ENCODE measurements at places on chromosomes 4 and X.

GRCh38 chr4:48602222-48602621 is 112.2 kb downstream of the ZAR1 start:
- peaks cover 4% of the 10 kb centered on the region for H3K36me3 ChIP-seq
- DNase-seq = no peak
- H3K27ac ChIP-seq = no peak overlapping the region
- H3K27me3 ChIP-seq = no peaks in the 10 kb centered on the region
- no peaks in the 10 kb centered on the region for H3K4me1 ChIP-seq

GRCh38 chrX:11588097-11588496 is 77.6 kb downstream of the ARHGAP6 start:
- DNase-seq = no peak
- H3K4me3 ChIP-seq = no peak overlapping the region
- no peaks in the 10 kb centered on the region for H3K27me3 ChIP-seq
- H3K4me1 ChIP-seq = no peaks in the 10 kb centered on the region
- H3K36me3 ChIP-seq = no peaks in the 10 kb centered on the region
- no peak overlapping the region for H3K27ac ChIP-seq

GRCh38 chrX:69510137-69510715 is 6.1 kb downstream of the NALF2 start:
- H3K36me3 ChIP-seq = no peaks in the 10 kb centered on the region
- no peaks in the 10 kb centered on the region for H3K27me3 ChIP-seq
- no peaks in the 10 kb centered on the region for H3K4me1 ChIP-seq

DNA sequence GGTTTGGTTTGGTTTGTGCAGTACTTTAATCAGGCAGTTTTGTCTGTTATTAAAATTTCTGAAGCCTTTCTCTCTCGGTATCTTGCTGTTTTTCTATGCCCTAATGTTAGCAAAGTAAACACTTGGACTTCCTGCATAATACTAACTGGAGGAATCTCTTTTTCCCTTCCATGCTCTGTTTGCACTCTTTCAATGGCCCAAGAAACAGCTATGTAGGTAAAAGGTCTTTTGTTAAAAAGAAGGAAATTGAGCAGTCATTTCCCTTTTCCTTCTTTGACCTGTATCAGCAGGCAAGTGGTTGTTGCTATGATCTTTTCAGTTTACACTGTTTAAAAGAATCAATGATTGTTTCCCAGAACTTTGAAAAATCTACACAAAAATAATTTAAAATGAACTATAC is 82.7 kb downstream of the CCSER1 start:
- no peaks in the 10 kb centered on the region for H3K27me3 ChIP-seq
- H3K4me3 ChIP-seq = no peak overlapping the region
- H3K36me3 ChIP-seq = no peaks in the 10 kb centered on the region
- DNase-seq = no peak
- H3K4me1 ChIP-seq = no peaks in the 10 kb centered on the region
- H3K27ac ChIP-seq = no peak overlapping the region

GRCh38 chrX:10516781-10517322 is 103.5 kb downstream of the MID1 start:
- H3K27me3 ChIP-seq = no peaks in the 10 kb centered on the region
- no peak for DNase-seq
- no peak overlapping the region for H3K4me3 ChIP-seq
- H3K36me3 ChIP-seq = no peaks in the 10 kb centered on the region
- H3K4me1 ChIP-seq = peaks cover 5% of the 10 kb centered on the region
- H3K27ac ChIP-seq = no peak overlapping the region

- no peak overlapping the region for H3K4me3 ChIP-seq
- no peaks in the 10 kb centered on the region for H3K4me1 ChIP-seq
- no peak for DNase-seq
- H3K27me3 ChIP-seq = no peaks in the 10 kb centered on the region
- H3K27ac ChIP-seq = no peak overlapping the region
- H3K36me3 ChIP-seq = no peaks in the 10 kb centered on the region
These were observed 1034.3 kb downstream of the STIM2 start for GRCh38 chr4:27894951-27895350.

- no peak for DNase-seq
- H3K27me3 ChIP-seq = no peaks in the 10 kb centered on the region
- peaks cover 38% of the 10 kb centered on the region for H3K4me1 ChIP-seq
These were observed 55.1 kb upstream of the BCOR start for GRCh38 chrX:40152741-40153344.

GRCh38 chr4:112956484-112956896 is 93.0 kb upstream of the ANK2 start:
- no peaks in the 10 kb centered on the region for H3K27me3 ChIP-seq
- no peak for DNase-seq
- H3K27ac ChIP-seq = no peak overlapping the region
- no peaks in the 10 kb centered on the region for H3K4me1 ChIP-seq
- H3K4me3 ChIP-seq = no peak overlapping the region
- H3K36me3 ChIP-seq = no peaks in the 10 kb centered on the region

DNA sequence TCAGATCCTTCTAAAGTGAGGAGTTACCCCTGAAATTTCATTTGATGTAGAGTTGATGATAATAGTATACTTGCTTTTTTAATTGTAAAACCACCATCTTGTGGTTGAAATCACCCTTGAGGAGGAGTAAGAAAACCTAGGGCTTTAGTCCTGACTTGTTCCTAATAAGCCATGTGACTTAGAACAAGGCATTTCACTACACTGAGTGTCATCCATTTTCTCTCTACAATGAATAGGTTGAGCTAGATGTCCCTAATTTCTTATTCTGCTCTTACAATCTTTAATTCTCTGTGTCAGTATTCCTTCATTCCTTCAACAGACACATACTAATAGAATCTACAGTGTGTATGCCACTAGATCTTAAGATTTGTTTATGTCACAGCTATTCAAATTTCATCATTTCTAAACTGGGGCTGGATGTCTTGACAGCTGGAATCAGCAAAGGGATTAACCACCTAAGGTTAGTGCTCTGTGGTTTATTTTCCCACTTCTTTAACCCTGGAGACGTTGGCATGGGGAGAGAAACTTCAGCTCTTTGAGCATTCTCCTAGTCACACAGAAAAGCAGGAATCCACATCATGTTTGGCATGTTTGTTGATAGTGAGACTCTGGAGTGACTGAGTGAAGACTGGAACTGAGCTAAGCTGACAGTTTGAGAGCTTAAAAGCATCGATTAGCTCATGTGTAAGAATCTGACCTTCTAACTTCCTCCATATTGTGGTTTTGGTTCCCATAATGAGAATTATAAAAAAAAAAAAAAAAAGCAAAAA is 246.3 kb downstream of the NDST4 start:
- no peaks in the 10 kb centered on the region for H3K36me3 ChIP-seq
- H3K27me3 ChIP-seq = no peaks in the 10 kb centered on the region
- no peak overlapping the region for H3K4me3 ChIP-seq
- no peaks in the 10 kb centered on the region for H3K4me1 ChIP-seq
- DNase-seq = no peak
- H3K27ac ChIP-seq = no peak overlapping the region

GRCh38 chr4:5711479-5712184 is 631 bp downstream of the EVC start:
- H3K4me3 ChIP-seq = peak overlapping the region; percentile 77
- H3K27me3 ChIP-seq = no peaks in the 10 kb centered on the region
- H3K36me3 ChIP-seq = no peaks in the 10 kb centered on the region
- DNase-seq = no peak

DNA sequence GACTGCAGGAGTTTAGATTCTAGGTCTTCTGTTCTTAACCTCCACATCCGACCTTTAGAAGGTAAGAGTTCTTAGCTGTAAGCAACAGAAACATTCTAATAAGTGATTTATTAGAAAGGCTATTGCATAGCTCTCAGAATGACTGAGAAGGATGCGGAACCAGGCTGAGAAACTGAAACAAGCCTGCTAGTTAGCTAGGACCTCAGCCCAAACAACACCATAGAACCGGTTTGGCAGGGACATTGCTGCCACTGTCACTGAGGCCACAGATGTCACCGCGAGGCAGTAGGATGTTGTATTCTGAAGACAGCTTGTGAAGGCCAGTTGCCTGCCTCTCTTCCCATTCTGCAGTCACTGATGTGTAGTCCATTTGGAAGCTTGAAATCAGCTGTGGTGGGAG is 160.0 kb upstream of the ARX start:
- no peaks in the 10 kb centered on the region for H3K4me1 ChIP-seq
- H3K4me3 ChIP-seq = no peak overlapping the region
- no peak overlapping the region for H3K27ac ChIP-seq
- H3K36me3 ChIP-seq = no peaks in the 10 kb centered on the region
- no peak for DNase-seq

GRCh38 chr4:149113804-149114430 is 671.7 kb upstream of the NR3C2 start:
- H3K27me3 ChIP-seq = no peaks in the 10 kb centered on the region
- no peak overlapping the region for H3K27ac ChIP-seq
- no peaks in the 10 kb centered on the region for H3K36me3 ChIP-seq
- no peak overlapping the region for H3K4me3 ChIP-seq
- H3K4me1 ChIP-seq = no peaks in the 10 kb centered on the region

DNA sequence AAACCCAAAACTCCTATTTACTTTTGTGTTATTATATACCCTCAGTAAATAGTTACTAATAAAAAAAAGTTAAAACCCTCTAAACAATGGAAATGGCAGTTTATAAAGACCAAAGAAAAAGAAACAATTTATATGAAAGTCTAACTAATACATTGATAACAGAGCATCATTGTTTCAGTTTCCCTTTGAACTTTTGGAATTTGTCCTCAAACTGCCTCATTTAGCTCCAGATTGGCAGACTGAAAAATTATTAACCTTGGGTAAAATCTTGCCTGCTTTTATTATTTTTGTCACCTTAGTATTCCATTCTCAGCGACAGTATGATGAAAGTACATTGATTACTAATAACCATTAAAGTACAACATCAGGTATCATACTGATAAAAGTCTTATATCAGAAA is 124.0 kb downstream of the PDE5A start:
- no peaks in the 10 kb centered on the region for H3K27me3 ChIP-seq
- H3K27ac ChIP-seq = no peak overlapping the region
- DNase-seq = no peak
- H3K4me3 ChIP-seq = no peak overlapping the region
- H3K4me1 ChIP-seq = no peaks in the 10 kb centered on the region

GRCh38 chr4:31370866-31371465 is 650.8 kb downstream of the PCDH7 start:
- H3K27me3 ChIP-seq = no peaks in the 10 kb centered on the region
- no peaks in the 10 kb centered on the region for H3K4me1 ChIP-seq

DNA sequence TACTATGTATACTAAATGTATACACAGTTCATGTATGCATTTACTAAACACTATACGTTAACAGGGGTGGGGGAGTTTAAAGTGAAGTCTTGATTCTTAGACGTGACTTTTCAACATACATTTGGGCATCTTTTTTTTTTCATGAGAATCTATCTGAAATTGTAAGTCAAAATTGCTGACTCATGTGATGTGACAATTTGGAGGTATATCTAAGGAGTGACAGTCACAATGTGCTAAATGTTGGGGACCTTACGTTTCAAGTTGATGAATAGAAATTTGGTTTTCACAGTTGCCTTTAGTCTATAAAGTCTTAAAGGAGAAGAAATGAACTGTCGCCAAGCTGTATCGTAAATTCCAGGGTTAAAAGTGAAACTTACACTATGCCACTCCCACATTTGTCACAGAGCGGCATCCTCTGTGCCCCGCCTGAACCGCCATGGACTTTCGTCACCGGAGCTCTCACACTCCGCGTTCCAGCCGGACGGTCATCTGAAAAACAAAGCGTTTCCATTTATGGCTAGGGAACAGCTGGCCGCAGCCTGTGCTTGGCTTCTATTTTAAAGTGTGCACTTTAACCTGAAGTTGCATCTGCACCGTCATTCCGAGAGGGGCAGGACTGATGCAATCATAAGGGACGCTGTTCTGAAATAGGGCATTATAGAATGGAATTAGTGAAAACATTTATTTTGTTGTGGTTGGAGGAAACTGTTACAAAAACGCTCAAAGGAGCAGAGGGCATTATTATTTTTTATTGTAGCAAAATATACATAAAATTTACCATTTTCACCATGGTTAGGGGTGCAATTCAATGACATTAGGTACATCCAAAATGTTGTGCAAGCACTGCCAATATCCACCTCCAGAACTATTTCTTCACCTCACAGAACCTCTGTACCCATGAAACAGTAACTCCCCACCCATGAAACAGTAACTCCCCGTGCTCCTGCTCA is 30.9 kb downstream of the PDLIM3 start:
- no peaks in the 10 kb centered on the region for H3K4me1 ChIP-seq
- H3K4me3 ChIP-seq = peak overlapping the region; percentile 20
- no peaks in the 10 kb centered on the region for H3K36me3 ChIP-seq
- no peaks in the 10 kb centered on the region for H3K27me3 ChIP-seq
- no peak for DNase-seq
- peak overlapping the region; percentile 80 for H3K27ac ChIP-seq

- no peaks in the 10 kb centered on the region for H3K27me3 ChIP-seq
- H3K36me3 ChIP-seq = no peaks in the 10 kb centered on the region
- H3K27ac ChIP-seq = no peak overlapping the region
These were observed 8.2 kb downstream of the SYAP1 start for GRCh38 chrX:16727637-16728036.
